ENCODE measurements at places on chromosomes 4 and X.

- no peak for DNase-seq
Observed at GRCh38 chr4:105551965-105552746, at the start of gene ARHGEF38. Gene ARHGEF38, plus strand, starts transcription at chr4:105552620. Its CDS starts 146 bp downstream, at chr4:105552766.

- no peak for DNase-seq
Observed at GRCh38 chrX:136147976-136148375, 643 bp downstream of the FHL1 start.

DNA sequence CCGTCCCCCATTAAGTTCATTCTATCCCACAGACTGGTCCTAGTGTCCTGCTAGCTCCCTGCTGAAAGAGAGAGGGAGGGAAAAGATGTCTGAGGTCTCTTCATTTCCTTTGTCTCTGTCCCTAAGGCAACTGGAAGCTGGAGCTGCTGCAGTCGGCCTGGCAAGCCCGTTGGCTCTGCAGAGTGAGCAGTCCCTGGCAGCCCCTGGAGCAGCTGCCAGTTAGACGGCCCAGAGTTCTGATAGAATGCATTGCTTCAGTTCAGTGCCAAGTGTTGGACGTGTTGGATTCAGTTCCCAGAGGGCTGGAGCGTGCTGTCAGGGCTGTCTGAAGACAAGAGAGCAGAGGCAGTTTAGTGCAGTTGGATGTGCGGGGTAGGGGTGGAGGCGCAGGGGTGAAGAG lies 975 bp downstream of the KCNE5 start:
- DNase-seq = no peak

DNA sequence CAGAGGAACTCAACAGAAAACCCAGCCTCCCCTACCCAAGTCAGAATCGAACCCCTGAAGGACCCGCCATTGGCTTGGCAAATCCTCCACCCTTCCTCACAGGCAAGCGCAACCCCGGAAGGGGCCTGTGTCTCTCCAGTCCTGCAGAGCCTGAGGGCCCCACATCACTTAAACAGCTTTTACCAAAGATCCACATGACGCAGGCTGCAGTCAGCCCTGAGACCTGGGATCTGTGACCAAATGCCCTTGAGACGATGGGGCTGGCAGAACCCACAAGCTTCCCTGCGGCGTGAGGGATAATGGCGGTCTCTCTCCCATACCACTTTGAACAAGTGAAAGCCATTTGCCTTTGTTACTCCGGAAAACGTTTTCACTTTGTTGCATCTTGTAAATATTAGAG lies 54.9 kb downstream of the ACOX3 start:
- DNase-seq = no peak

- no peak for DNase-seq
Observed at GRCh38 chrX:150959557-150959956, 23.6 kb upstream of the HMGB3 start.

GRCh38 chr4:151475035-151475714 lies 66.2 kb downstream of the FHIP1A start:
- DNase-seq = no peak

GRCh38 chrX:151458824-151459223 lies 61.8 kb downstream of the VMA21 start:
- DNase-seq = no peak

DNA sequence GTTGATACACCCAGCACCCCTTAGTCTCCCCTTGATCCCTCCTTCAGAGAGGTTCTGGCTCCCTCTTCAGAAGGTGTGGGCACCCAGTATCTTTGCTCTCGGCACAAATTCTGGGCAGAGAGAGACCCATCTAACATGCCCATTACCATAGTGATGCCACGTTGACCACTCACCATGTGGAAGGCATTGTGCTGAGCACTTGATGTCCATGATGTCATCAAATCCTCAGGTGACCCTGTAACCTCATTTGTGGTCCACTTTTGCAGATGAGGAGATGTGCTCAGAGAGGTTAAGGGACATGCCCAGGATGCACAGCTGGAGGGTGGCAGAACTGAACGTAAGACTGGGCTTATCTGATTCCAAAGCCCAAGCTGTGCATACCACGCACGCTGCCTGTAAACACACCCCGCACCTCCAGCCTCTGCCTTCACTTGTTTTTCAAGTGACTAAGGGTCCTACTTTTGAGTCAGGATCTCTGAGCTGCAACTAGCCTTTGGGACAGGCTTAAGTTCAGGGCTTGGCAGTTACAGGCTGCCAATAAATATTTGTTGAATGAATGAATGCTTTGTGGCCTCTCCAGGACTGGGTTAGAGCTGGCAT lies 55.2 kb downstream of the HTRA3 start:
- DNase-seq = no peak

DNA sequence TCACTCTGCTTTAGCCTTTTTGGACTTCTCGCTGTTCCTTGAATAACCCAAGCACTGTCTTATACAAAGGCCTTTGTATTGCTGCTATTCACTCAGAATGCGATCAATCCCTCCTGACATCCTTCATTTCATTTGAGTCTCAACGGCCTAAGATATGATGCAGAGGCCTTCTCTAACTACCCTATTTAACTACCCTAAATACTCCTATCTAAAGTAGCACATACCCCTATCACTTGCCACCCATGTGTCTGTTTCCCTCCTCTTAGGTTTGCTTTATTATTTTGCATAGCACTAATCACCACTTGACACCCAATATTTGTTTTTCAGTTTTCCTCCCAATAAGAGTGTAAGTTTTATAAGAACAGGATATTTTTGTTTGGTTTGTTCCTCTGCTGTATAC lies 42.3 kb upstream of the ACSL4 start:
- no peak for DNase-seq

- peak; percentile 2 for DNase-seq
Observed at GRCh38 chr4:71732706-71733105, 51.2 kb downstream of the GC start.

DNA sequence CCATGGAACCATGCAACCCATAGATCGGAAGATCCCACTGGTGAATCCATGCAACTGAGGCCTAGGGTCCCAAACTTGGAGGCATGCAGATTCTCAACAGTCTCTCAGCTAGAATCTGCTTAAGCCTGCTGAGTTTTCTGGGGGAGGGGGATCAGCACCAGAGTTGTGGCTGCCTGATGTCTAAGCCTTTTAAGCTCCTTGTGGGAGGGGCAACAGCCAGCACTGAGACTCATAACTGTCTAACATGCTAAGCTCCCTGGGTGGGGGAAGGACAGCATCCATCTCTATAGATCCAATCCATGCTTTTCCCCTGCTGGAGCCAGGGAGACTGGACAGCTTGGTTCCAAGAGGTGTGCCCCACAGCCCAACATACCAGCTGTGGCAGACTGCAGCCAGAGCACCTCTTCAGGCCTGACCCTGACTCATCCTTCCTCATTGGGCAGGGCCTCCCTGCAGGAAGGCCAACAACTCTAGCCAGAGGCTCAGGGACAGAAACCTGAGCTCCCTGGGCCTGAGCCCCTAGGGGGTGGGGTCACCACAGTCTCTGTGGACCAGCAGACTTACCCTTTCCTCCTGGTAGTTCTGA lies 300.1 kb upstream of the SLC7A11 start:
- DNase-seq = no peak

DNA sequence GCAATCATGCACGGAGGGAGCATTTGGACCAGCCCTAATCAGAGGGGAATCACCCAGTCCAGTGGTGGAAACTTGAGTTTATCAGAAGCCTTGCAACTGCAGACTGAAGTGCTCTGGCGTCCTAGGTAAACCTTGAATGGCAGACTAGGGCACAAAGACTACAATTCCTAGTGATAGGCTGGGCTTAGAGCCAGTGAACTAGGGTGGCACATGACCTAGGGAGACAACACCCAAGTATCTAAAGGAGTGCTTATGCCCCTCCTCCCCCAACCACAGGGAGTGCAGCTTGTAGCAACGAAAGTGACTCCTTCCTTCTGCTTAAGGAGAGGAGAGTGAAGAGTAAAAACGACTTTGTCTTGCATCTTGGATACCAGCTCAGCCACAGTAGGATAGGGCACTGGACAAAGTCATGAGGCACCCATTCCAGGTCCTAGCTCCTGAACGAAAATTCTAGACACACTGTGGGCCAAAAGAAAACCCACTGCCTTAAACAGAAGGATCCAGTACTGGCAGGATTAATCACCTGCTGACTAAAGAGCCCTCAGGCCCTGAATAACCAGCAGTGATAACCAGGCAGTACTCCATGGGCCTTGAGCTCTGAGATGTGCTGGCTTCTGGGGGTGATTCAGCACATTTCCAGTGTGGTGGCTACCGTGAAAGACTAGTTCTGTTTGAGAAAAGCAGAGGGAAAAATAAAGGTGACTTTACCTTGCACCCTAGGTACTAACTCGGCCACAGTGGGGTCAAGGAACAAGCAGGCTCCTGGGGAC lies 58.7 kb upstream of the STARD8 start:
- DNase-seq = no peak

- peak; percentile 97 for DNase-seq
Observed at GRCh38 chr4:26076000-26076587, 162.1 kb downstream of the SMIM20 start.

DNA sequence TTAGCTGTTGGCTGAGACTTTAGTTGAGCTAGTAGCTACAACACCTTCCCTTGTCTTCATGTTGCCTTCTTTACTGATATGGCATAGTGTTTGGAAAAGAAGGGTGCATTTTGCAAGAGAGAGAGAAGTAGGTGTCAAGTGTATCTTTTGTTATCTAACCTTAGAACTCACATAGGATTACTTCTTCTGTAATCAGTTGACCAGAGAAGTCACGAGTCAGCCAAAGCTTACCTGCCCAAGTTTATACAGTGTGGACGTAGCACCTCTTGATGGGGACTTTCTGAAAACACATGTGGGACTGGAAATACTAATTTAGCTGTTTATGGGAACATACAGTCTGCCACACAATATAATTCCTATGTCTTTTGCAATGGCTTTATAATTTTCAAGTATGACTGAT lies 56.0 kb downstream of the UGT8 start:
- DNase-seq = no peak

Measured in AML-193 (cell line).